ENCODE measurements at places on chromosomes 7 and 10.

- DNase-seq: no peak
Measured at GRCh38 chr10:97032624-97033023, 153.1 kb downstream of the SLIT1 start.

DNA sequence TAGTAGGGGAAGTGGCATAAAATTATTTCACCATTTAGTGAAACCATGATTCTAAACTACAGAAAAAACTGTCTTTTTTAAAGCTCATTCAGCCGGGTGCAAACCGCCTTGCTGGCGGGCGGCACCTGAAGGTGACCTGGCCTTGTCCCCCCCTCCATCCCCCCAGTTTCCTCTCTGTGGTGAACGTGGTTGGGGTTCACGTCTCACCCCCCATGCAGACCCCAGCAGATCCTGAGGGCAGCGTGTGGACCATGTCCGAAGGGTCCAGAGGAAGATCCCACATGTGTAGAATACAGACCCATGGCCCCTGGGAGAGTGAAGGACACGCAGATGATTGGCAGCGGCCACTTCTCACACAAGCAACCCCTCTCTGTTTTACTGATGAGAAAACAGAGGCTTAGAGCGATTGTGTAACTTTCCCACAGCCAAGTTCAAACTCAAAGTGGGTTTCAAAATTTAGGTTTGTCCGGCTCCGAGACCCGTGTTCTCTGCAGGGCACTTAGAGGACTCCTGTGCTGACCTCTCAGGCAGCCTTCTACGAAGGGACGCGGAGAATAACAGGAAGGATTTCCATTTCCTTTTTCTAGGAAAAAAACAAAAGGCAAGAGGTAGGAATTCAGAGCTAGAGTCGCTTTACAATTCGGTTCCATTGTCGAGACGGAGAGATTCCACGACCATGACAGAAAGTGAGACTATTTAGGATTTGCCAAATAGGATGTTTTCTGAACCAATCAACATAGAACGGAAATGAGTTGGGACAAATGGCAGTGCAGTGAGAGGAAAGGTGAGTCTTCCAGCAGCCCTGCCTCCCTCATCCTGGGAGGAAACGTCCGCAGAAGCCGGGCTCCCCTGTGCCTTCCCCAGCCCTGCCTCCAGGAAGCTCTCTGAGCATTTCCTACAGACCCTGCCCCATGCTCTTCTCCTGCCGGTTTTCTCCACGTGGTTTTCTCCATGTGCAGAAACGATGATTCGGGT lies 67.6 kb upstream of the PITRM1 start:
- no peak for DNase-seq

- DNase-seq: no peak
Measured at GRCh38 chr7:47330026-47330425, 251.9 kb downstream of the TNS3 start.

DNA sequence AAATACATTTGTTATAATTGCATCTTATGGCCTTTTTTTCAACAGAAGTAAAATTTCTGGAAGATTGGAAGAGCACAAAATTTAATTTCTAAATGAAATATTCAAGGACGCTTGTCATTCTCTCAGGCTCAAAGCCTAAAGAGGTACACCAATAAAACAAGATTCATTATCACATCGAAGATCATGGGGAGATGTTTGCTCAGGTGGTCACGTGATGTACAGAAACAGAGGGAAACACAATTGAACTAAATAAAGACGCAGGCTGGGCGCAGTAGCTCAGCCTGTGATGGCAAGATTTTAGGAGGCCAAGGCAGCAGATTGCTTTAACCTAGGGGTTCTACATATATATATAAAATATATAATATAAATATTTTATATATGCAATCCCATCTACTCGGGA lies 37.3 kb upstream of the TMEM254 start:
- DNase-seq: no peak

Measured in activated T-cell treated with anti-CD3 and anti-CD28 coated beads, Interleukin-2, amount 50 U/mL, for 24 hours (primary cell).